ENCODE measurements at places on chromosomes 3 and 15.
A peak's percentile ranks its signal among the peaks of the same experiment; 100 is the strongest.

- no peak for DNase-seq
Measured at GRCh38 chr15:83209333-83209732, 1.7 kb upstream of the HDGFL3 start.

DNA sequence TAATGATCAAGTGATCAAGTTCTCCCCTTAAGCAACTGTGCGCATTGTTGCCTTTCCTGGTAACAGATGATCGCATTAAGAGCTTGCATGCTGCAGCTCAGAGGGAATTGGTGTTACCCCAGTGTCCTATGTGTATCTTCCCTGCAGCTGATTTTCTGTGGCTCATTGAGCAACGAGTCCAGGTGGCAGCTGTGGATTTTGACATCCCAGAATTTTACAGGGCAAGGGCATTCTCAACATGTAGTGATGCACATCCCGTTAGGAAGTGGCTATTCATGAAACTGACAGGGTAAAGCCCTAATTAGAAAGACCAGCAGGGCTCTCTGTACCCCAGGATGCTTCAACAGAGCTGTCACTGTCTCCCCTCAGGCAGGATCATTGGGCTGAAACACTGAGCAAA is 232.8 kb downstream of the AGBL1 start:
- no peak for DNase-seq

DNA sequence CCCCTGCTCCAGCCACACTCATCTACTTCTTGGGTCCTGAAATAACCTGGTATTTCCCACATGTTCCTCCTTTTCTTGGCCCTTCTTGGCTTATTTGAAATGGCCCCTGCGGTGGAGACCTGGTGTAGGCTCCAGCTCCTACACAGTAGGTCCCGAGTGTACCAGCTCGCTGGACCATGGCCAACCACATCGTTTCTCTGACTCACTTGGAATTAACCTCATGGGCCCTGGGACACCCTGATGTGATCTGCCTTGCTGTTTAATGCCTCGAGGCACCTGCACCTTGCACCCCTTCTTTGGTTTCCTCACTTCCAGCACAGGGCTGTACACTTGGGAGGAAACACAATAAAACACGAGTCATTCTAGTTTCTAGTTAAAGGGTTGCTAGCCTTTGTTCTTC is 60.3 kb downstream of the FEM1B start:
- no peak for DNase-seq

GRCh38 chr3:87997298-87997697 is 61.5 kb downstream of the CGGBP1 start:
- DNase-seq: peak; percentile 36

DNA sequence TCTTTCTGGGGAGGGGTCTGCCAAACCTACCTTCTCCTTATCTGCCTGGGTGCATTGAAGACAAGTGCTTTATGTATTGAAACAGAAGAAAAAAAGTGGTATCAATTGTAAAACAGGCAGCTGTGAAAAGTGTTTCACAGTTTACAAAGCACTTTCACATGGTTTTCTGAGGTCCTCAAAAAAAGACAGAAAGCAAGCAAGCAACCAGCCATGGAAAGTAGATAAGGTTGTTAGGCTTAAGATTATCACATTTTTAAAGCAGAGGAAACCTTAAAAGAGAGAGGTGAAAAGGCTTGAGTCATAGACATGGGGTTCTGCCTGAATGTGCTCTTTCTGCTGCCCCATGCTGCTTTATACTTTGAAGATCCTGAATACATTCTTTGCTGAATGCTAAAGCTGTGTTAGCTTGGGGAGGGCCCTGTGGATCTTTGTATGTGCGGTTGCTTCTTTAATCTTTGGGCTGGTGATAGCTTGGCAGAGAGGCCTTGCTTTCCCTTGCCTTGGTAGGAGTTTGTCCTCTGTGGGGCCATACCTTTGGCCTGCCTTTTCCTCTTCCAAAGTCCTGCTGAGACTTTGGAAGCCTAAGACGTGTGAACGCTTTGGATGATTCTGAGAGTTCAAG is 2.6 kb downstream of the SMAD3 start:
- no peak for DNase-seq

DNA sequence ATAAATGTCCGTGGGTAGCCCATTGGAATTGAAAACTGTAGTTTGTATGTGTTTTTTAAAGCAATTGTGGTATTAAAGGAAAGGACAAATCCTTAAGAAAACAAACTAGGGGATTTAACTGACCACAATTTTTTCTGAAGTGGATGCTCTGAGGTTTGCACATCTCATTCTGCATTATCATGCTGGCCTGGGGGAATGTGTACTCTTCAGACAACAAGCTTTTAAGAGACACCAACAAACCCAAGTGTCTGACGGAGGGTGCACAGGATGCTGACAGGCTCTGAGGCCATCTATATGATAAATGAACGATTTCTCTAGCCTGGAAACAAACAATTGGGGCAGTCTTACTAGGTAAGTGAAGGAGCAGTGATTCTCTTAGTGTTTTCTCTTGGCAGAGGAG is 9.1 kb downstream of the LINS1 start:
- DNase-seq: peak; percentile 34

GRCh38 chr3:178504128-178504527 is 32.1 kb upstream of the KCNMB2 start:
- DNase-seq: no peak

DNA sequence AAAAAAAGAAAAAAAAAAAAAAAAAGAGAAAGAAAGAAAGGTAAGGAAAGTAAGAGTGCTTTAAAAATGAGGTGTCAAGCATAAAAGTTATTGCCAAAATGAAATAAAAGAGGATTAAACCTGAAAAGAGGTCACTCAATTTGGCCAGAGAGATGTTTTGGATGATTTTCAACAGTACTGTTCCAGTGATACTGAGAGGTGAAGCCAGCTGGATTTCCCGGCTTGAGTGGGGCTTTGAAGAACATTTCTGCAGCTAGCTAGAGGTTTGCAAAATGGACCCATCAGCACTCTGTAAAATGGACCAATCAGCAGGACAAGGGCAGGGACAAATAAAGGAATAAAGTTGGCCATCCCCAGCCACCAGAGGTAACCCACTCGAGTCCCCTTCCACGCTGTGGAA is 128.5 kb downstream of the LSAMP start:
- no peak for DNase-seq

DNA sequence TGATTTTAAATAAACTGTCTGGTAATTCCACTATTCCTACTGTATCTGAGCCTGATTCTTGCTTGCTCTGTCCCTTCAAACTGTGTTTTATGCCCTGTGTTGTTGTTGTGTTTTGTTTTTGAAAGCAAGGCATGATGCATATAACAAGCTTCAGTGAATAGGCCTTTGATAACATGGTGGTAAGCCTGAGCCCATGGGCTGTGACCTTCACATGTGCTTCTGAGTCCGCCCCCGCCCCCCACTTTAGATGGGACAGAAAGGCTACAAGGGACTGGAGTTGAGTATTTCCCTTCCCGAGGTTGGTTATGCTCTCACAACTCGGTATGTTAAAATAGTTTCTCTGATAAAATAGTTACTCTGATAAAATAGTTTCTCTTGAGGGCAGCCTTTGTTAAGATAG is 119.0 kb upstream of the WNT7A start:
- DNase-seq: no peak

DNA sequence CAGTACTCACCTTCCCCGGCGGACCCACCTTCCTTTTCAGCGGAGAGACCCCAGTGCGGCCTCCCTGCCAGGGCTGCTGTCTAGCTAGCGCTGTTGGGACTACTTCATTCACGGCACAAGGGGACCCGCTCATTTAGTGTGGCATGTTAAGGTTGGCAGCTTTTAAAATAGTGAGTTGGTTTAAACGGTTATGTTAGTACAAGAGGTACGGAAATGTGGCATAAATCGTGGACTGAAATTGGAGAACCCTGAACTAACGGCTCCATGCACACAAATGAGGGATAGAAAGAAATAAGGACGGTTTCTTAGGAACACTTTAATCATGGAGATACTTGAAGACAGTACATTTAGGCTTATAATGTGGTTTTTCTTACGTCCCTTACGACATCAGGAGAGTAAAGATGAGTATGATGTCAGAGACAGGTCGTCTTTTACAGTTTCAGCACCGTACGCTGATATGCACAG is 752 bp downstream of the CEP63 start:
- no peak for DNase-seq

- no peak for DNase-seq
Measured at GRCh38 chr3:64026346-64026745, 3.1 kb upstream of the PSMD6 start.

GRCh38 chr3:142624341-142625152 is 28.4 kb downstream of the PLS1 start:
- no peak for DNase-seq

DNA sequence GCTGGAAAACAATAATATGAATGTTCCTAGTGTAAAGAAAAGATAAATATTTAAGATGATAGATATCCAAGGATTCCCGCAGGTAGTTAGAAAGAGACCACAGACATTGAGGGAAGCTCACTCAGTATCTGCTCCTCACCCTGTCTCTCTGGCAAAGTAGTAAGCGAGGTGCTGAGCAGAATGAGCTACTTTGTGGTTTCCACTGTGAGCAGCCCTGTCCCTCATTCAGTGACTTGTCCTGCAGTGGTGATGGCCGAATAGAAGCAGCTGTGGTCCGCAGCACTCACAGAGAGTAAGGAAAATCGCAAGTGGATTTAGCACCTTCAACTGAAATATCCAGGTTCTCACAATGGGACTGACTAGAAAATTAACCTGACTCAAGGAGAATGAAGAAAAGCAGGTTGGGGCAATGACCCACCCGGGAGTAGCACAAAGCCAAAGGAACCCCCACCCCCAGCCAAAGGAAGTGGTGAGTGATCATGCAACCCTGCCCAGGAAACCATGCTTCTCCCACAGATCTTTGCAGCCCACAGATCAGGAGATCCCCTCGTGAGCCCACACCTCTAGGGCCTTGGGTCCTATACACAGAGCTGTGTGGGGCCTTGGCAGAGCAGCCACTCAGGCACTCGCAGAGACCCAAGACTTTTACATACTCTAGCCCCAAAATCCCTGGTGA is 21.8 kb upstream of the SLC25A38 start:
- no peak for DNase-seq

DNA sequence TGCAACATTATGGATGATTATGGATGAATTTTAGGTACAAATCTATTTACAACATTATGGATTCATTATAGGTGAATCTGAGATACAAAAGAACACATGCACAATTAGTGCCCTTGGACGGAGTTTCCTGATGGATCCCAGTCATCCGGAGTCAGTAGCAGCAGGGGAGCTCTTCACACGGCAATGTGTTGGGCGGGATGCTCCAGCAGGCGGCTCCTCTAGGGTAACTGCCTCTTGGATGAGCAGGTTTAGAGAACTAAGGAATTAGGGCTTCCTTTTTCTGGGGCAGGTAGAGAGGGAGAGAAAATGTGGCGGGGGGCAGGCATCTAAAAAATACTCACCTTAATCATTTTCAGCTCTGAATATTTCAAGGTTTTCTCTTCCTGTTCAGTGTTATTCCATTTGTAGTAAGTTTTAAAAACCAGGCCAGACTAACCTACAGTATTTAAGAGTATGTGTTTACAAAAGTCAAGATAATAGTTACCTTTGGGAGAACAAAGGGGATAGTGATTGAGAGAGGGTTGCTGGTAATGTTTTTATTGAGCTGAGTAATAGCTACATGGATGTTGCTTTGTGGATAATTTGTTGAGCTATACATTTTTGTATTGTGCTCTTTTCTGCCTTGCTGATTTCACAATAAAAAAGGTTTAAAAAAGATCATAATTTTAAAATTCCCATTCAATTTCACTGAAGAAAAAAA is 27.4 kb upstream of the GOLM2 start:
- DNase-seq: no peak

- no peak for DNase-seq
Measured at GRCh38 chr15:83380059-83380458, 67.1 kb upstream of the SH3GL3 start.

- DNase-seq: no peak
Measured at GRCh38 chr15:94844198-94844537, 612.8 kb downstream of the MCTP2 start.

DNA sequence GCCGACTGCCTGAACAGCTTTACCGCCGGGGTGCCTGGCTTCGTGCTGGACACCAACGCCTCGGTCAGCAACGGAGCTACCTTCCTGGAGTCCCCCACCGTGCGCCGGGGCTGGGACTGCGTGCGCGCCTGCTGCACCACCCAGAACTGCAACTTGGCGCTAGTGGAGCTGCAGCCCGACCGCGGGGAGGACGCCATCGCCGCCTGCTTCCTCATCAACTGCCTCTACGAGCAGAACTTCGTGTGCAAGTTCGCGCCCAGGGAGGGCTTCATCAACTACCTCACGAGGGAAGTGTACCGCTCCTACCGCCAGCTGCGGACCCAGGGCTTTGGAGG is 815 bp downstream of the SPINT1 start:
- DNase-seq: no peak

- DNase-seq: no peak
Measured at GRCh38 chr3:135874035-135874434, 91.5 kb upstream of the PPP2R3A start.

- DNase-seq: no peak
Measured at GRCh38 chr3:181252631-181253030, 263.1 kb upstream of the DNAJC19 start.

- DNase-seq: no peak
Measured at GRCh38 chr15:76953913-76954312, 22.4 kb downstream of the RCN2 start.

- DNase-seq: no peak
Measured at GRCh38 chr15:79084308-79084968, 6.1 kb downstream of the RASGRF1 start.

DNA sequence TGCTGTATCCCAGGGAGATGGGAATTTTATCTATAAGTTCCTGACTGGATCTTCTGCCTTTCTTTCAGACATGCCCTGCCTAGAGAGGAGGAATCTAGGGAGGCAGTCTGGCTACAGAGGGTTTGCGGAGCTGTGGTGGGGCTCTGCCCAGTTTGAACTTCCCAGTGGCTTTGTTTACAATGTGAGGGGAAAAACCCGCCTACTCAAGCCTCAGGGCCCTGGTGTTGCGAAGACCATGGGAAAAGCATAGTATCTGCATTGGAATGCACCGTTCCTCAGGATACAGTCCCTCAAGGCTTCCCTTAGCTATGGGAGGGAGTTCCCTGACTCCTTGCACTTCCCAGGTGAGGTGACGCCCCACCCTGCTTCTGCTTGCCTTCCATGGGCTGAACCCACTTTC is 168.7 kb downstream of the TMEM108 start:
- no peak for DNase-seq

- DNase-seq: no peak
Measured at GRCh38 chr3:175493301-175493700, 634.2 kb downstream of the NAALADL2 start.

DNA sequence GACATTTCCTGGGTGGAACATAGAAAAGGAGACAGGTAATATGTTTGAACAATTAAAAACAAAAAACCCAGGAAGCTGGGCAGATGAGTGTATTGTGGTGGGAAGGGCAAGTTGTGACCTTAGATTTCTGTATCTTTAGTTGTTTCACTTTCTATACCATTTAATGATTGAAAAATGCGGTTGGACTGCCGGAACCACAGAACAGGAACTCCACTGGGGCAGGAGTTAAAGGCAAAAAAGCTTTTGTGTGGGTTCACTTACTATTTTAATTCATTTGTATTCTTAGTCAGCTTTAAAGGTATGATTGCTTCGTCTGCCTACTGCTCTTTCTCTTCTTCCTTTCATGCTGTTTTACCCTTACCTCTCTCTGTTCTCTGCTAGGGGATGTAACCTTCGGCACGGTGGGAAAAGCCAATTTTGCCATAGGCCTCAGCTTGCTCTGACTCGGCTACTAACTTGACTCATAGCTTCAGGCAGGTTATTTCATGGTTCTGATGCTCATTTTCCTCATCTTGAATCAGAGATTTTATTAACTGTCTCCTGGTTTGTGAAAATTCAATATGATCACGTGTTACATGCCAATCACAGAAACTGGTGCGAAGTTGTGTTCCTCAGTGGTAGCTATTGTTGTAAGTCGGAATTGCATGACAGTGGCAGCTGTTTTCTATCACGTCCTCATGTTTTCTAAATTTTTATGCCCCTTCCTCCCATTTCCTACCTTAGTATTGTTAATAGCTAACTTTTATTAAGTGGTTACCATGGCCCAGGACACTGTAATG is 1.6 kb upstream of the MCTP2 start:
- DNase-seq: no peak

Measured in skeletal muscle cell (primary cell).